Mesenteric fat pad (tissue), 1 donor: ENCODE measurements at places on chromosomes 11 and 22. TPM values are rescaled to one million over a fixed set of nuclear protein-coding genes. Genes with fewer than 3 reads are reported as not detected.

GRCh38 chr11:64627371-64627770 lies 36.4 kb downstream of the SLC22A12 start:
- DNase-seq: no peak

DNA sequence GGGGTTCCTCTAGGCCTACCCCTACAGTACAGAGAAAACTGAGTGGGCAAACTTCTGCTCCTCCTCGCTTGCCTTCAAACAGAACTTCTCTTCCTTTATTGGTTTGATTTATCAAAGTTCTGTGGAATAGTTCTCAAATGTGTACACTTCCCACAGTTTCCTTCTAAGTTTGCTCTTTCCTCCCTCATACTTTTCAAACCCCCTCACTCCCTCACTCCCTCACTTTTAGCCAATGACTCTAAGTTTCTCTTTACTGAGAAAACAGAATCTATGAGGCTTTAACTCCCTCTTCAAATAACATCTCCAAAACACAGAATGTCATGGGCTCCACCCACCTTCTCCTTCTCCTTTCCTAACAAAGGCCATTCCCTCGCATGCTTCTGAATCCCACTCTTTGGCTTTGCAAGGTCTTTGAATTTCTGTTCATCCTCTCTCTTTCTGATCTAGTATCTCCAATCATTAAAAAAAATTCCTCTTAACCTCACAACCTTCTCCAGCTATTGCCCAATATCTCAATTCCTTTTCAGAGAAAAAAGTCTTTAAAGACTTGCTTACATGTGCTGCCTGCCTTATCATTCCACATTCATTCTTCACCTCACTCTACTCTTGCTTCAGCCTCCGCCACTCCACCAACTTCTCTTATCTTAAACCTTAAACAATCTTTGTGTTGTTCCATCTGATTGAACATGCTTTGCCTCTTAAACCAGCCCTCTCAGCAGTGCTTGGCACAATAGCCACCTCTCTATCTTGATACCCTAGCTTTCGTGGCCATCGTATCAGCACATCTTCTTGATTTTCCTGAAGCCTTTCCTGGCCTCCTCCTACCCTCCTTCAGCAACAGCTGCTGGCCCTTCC lies 57.2 kb downstream of the DDI1 start:
- DNase-seq: no peak

GRCh38 chr22:38479096-38479837 lies 11.4 kb downstream of the KDELR3 start:
- DNase-seq: no peak

GRCh38 chr11:116976941-116977570 lies 121.2 kb downstream of the SIK3 start:
- no peak for DNase-seq

GRCh38 chr22:29302681-29303465 lies 3.6 kb upstream of the GAS2L1 start:
- DNase-seq: peak; percentile 88

DNA sequence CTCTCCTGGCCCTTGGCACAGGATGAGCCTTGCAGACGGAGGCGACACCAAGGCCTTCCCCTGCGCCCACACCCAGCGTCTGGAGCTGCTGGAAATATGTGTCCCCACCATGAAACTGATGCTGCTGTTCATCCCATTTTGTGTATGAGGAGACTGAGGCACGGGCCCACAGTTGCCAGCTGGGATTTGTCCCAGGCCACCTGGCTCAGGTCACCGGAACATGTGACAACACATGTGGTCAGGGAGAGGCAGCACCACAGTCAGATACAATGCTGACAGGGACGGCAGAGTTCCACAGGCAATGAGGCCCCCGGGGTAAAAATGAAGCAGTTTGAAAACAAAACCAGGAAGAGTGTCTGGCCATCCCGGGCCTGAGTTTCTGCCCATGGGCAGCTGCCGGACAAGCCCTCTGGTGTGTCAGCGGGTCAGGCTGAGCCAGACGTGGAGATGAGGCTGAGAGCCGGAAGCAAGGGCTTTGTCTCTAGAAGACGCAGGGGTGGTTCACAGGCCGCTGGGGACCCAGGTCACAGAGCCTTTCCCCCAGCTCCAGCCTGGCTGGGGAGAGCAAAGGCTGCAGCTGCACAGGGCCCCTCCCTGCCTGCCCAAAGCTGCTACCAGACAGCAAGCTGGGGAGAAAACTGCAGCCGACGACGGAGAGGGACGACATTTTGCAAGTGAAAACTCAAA lies 80.7 kb downstream of the CDKN1C start:
- peak; percentile 86 for DNase-seq

GRCh38 chr11:93520726-93521509 lies 22.3 kb downstream of the SMCO4 start:
- no peak for DNase-seq

- no peak for DNase-seq
These were observed 8.4 kb downstream of the PPME1 start for GRCh38 chr11:74179234-74180052.

DNA sequence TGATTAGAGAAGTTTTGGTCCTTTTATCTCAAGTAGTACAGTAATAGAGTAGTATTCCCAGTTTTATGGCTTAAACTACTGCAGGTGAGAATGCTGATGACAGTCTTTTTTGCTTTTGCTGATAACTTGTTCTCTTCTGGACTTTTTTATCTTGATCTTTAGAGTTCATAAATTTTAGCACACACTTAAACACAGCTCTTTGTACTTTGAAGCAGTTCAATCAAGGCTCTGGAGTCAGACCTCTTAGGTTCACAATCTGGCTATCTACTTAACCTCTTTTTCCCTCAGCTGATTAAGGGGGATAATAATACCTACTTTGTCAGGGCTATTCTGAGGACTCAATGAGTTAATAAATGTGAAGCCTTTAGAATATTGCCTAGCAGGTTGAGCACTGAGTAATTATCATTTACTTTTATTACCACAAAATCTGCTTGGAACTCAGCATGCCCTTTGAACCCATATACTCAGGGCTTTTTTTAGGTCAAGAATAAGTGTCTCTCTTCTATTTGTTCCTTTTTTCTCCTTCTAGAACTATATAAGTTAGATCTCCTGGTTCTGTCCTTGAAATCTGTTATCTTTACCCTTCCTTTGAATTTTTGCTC lies 51.9 kb downstream of the CSTF3 start:
- no peak for DNase-seq

- no peak for DNase-seq
These were observed 65.3 kb upstream of the MS4A8 start for GRCh38 chr11:60634126-60634525.

The KCNQ1OT1 gene
- 3.0 TPM for total RNA-seq

The RIMBP3C gene
- total RNA-seq: 0.26 TPM

The PYGM gene
- total RNA-seq: 1.8 TPM

The PKP3 gene
- total RNA-seq: 1.2 TPM
